HFFc6 (cell line): ENCODE measurements at places on chromosomes 2 and 18. TPM values are rescaled to one million over a fixed set of nuclear protein-coding genes. Genes with fewer than 3 reads are reported as not detected.

Gene CIB4
- not detected in 2 replicates for total RNA-seq

Gene PDE11A
- total RNA-seq, result 1.5 to 3.6 TPM (median 3.1 TPM) in 3 replicates

Gene LRRC30
- not detected in 3 replicates for total RNA-seq

Gene DSG4
- not detected in 2 replicates for total RNA-seq

Gene RAD51AP2
- total RNA-seq, result not detected in 3 replicates

Gene MAPK4
- total RNA-seq, result not detected in 3 replicates

Gene SLC4A3
- total RNA-seq, result 3.7 to 11.0 TPM (median 9.5 TPM) in 3 replicates

DNA sequence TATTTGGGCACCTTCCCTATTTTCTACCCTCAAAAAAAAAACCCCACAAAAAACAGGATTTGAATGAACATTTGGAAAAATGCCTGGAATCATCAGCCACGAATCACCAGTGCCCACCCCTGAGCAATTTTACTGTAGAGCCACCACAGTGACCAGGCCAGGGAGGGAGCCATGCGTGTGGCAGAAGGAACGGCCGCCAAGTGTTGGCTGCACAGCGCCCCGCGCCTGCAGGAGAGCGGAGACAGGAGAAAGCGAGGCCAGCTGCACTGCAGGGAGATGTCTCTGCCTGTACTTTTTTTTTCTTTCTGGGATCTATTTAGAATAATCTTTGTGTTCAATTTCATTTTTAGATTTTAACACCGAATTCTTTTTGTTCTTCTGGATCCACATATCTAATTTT lies 269.3 kb upstream of the RAB12 start:
- H3K4me3 ChIP-seq, result no peak overlapping the region
- H3K27me3 ChIP-seq, result no peaks in the 10 kb centered on the region; the same call in 1 of the 2 replicates
- DNase-seq, result no peak
- H3K4me1 ChIP-seq, result peaks cover 47% of the 10 kb centered on the region

DNA sequence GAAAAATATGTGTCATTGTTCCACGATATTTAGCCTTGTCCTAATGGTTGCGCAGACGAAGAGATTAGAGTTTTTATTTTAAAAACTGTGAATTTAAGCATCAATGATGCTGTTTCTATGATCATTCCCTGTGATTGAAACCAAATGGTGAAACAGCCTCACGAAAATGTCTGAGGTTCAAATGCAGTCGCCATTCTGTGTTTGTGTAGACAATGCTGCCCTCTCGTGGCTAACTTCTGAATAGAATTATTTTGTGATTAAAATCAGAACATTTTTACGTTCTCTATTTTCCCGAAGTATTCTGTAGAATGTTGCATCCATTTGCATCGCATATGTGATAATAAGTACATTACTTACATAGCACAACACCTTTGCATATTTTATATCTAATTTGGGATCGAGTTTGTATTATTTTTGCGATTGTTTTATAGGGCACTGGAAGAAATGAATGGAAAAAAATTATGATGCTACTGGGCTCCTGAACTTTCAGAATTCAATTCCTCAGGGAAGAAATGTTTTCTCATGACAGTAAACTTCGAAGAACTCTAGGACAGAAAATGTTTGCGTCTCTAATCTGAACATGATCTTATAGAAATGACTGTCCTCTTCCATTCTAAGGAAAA lies 54.8 kb upstream of the CREB1 start:
- peaks cover 52% of the 10 kb centered on the region for H3K4me1 ChIP-seq
- DNase-seq, result peak; percentile 55
- H3K36me3 ChIP-seq, result no peaks in the 10 kb centered on the region
- peak overlapping the region; percentile 29; the same call in 1 of the 2 replicates for H3K27ac ChIP-seq
- no peaks in the 10 kb centered on the region; the same call in 1 of the 2 replicates for H3K27me3 ChIP-seq

- H3K36me3 ChIP-seq, result no peaks in the 10 kb centered on the region
- no peaks in the 10 kb centered on the region for H3K4me1 ChIP-seq
- no peak overlapping the region for H3K4me3 ChIP-seq
- no peak overlapping the region for H3K27ac ChIP-seq
- H3K27me3 ChIP-seq, result peaks cover 23% of the 10 kb centered on the region
These were observed 9.6 kb upstream of the B3GNT2 start for GRCh38 chr2:62186156-62186905.

GRCh38 chr2:85584354-85584856 lies at the start of gene VAMP5:
TSS of gene VAMP5 (plus strand) at chr2:85584431. CDS start at chr2:85584491, 60 bp downstream.
- H3K27me3 ChIP-seq, result peaks cover 8% of the 10 kb centered on the region
- H3K36me3 ChIP-seq, result no peaks in the 10 kb centered on the region
- peak within 1 kb of the TSS; percentile 81 for H3K4me3 ChIP-seq
- H3K27ac ChIP-seq, result peak within 1 kb of the TSS; percentile 96

- peak overlapping the region; percentile 80 for H3K27ac ChIP-seq
- DNase-seq, result peak; percentile 52
- peaks cover 3% of the 10 kb centered on the region; the same call in 1 of the 2 replicates for H3K27me3 ChIP-seq
- H3K36me3 ChIP-seq, result no peaks in the 10 kb centered on the region
- H3K4me1 ChIP-seq, result peaks cover 88% of the 10 kb centered on the region
These were observed 16.2 kb upstream of the GLS start for GRCh38 chr2:190864375-190864774.

DNA sequence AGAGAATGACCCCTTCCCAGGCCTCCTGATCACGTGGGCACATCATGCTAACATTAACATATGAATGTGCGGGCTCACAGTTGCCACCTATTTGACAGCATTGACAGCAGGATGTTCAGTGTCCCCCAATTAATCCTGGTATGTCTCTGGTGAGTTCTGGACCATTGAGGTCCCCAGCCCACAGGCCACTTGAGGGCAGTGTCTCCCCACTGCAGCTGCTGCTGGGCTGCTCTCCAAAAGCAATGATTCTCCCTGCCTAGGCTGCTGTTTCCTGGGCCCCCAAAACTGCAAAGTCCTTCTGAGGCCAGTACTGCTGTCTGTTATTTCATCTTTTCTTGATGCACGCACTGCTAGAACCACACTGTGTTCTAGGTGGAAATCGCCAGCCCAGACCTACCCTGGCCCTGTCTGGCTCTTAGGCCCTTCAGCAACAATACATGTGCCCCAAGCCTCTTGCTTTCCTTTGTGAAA lies 52.7 kb upstream of the MAPK4 start:
- H3K4me3 ChIP-seq, result no peak overlapping the region
- DNase-seq, result no peak
- peaks cover 2% of the 10 kb centered on the region; the same call in 1 of the 2 replicates for H3K27me3 ChIP-seq
- H3K27ac ChIP-seq, result no peak overlapping the region
- H3K4me1 ChIP-seq, result no peaks in the 10 kb centered on the region

GRCh38 chr2:27807476-27807875 lies 36.0 kb downstream of the MRPL33 start:
- DNase-seq, result no peak
- H3K27me3 ChIP-seq, result no peaks in the 10 kb centered on the region
- no peak overlapping the region for H3K27ac ChIP-seq
- peaks cover 82% of the 10 kb centered on the region for H3K4me1 ChIP-seq
- H3K36me3 ChIP-seq, result peaks cover 7% of the 10 kb centered on the region; the same call in 1 of the 2 replicates

GRCh38 chr2:96549967-96550786 lies 13.6 kb downstream of the ARID5A start:
- peaks cover 8% of the 10 kb centered on the region; the same call in 1 of the 2 replicates for H3K4me1 ChIP-seq
- H3K4me3 ChIP-seq, result no peak overlapping the region
- H3K36me3 ChIP-seq, result peaks cover 9% of the 10 kb centered on the region; the same call in 1 of the 2 replicates
- no peak for DNase-seq
- peaks cover 4% of the 10 kb centered on the region for H3K27me3 ChIP-seq
- H3K27ac ChIP-seq, result no peak overlapping the region

- H3K36me3 ChIP-seq, result no peaks in the 10 kb centered on the region
- no peak overlapping the region for H3K4me3 ChIP-seq
- DNase-seq, result no peak
- H3K27ac ChIP-seq, result no peak overlapping the region
- peaks cover 1% of the 10 kb centered on the region; the same call in 1 of the 2 replicates for H3K27me3 ChIP-seq
- peaks cover 51% of the 10 kb centered on the region for H3K4me1 ChIP-seq
These were observed 26.0 kb upstream of the ATOH8 start for GRCh38 chr2:85727798-85728197.

DNA sequence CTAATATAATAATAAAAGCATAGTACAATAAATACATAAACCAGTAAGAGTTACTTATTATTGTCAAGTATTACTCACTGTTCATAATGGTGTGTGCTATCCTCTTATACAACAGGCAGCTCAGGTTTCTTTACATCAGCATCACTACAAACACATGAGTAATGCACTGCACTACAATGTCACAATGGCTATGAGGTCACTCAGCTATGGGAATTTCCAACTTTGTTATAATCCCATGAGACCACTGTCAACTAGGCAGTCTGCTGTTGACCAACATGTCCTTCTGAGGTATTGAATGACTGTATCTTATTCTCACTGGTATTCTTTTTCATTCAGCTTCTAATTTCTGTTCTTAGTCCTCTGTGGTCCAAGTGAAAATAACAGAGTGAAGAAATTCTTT lies 250.4 kb upstream of the DSEL start:
- H3K36me3 ChIP-seq, result no peaks in the 10 kb centered on the region
- peak; percentile 78 for DNase-seq
